Astrocyte (in vitro differentiated cells and primary cell): ENCODE measurements at places on chromosomes 3 and 15. TPM values are rescaled to one million over a fixed set of nuclear protein-coding genes. Genes with fewer than 3 reads are reported as not detected.

The GPR15 gene
- total RNA-seq: not detected in 2 replicates

The MYRIP gene
- total RNA-seq: 0.07 TPM in 1 of 2 replicates, not detected in the other

The CFAP100 gene
- total RNA-seq: not detected in 2 replicates

The SLC51B gene
- not detected in 2 replicates for total RNA-seq

The CHRNA3 gene
- not detected in 2 replicates for total RNA-seq

The IFRD2 gene
- 59.2 and 66.8 TPM in 2 replicates for total RNA-seq

The STAB1 gene
- 0.39 TPM in 1 of 2 replicates, not detected in the other for total RNA-seq

The CAPN3 gene
- 0.38 and 0.57 TPM in 2 replicates for total RNA-seq

The SLC22A13 gene
- 0.72 and 1.8 TPM in 2 replicates for total RNA-seq

The POPDC2 gene
- total RNA-seq: 1.8 and 2.1 TPM in 2 replicates

The CYP11A1 gene
- 0.43 and 0.60 TPM in 2 replicates for total RNA-seq

The RBP2 gene
- total RNA-seq: not detected in 2 replicates

The ZNF662 gene
- 0.23 and 0.53 TPM in 2 replicates for total RNA-seq

The TGM5 gene
- total RNA-seq: 0.16 TPM in 1 of 2 replicates, not detected in the other

The ATP8B4 gene
- total RNA-seq: 0.23 and 0.31 TPM in 2 replicates

The TAGLN3 gene
- 7.9 and 8.7 TPM in 2 replicates for total RNA-seq

The GNAT1 gene
- total RNA-seq: not detected in 2 replicates

The CIDEC gene
- not detected in 2 replicates for total RNA-seq

The TRPC1 gene
- 15.7 and 19.2 TPM in 2 replicates for total RNA-seq

The STRIT1 gene
- not detected in 2 replicates for total RNA-seq

The FBXO40 gene
- total RNA-seq: not detected in 2 replicates

The ALDH1A3 gene
- 0.55 and 0.95 TPM in 2 replicates for total RNA-seq

The SLC51A gene
- not detected in 2 replicates for total RNA-seq

The TUSC7 gene
- not detected in 2 replicates for total RNA-seq

The EAF2 gene
- 1.7 and 1.8 TPM in 2 replicates for total RNA-seq

The EFCC1 gene
- total RNA-seq: not detected in 2 replicates

The GOLGA8S gene
- 0.14 and 0.26 TPM in 2 replicates for total RNA-seq

The FAM174B gene
- 10.2 and 11.2 TPM in 2 replicates for total RNA-seq

The LMAN1L gene
- 0.32 TPM in 1 of 2 replicates, not detected in the other for total RNA-seq

The IQSEC1 gene
- total RNA-seq: 29.5 and 31.0 TPM in 2 replicates

The SERINC4 gene
- 0.30 TPM in 1 of 2 replicates, not detected in the other for total RNA-seq

The BAHD1 gene
- 30.4 and 32.2 TPM in 2 replicates for total RNA-seq

The CHRM5 gene
- total RNA-seq: 0.07 TPM in 1 of 2 replicates, not detected in the other

The ZMYND10 gene
- 0.39 and 0.55 TPM in 2 replicates for total RNA-seq

The UBP1 gene
- total RNA-seq: 65.5 and 79.3 TPM in 2 replicates

The SLC28A2 gene
- total RNA-seq: not detected in 2 replicates

The GREM1 gene
- 74.5 and 112 TPM in 2 replicates for total RNA-seq

The DISP2 gene
- 1.5 and 3.7 TPM in 2 replicates for total RNA-seq

The LCTL gene
- 12.8 and 13.2 TPM in 2 replicates for total RNA-seq

The CELF6 gene
- total RNA-seq: 0.41 TPM in 1 of 2 replicates, not detected in the other

The MEF2A gene
- 46.3 and 48.8 TPM in 2 replicates for total RNA-seq

The SPCS1 gene
- 110 and 119 TPM in 2 replicates for total RNA-seq

The CEMIP gene
- total RNA-seq: 3.6 and 5.5 TPM in 2 replicates

The PYDC2 gene
- not detected in 2 replicates for total RNA-seq

The ANKUB1 gene
- not detected in 2 replicates for total RNA-seq

The TMEM212 gene
- not detected in 2 replicates for total RNA-seq

The KLHL25 gene
- 4.7 and 5.6 TPM in 2 replicates for total RNA-seq

The ADGRG7 gene
- total RNA-seq: not detected in 2 replicates

The XRN1 gene
- total RNA-seq: 36.7 and 39.6 TPM in 2 replicates

The PRRT3 gene
- 2.2 and 2.4 TPM in 2 replicates for total RNA-seq

The GOLGA6L4 gene
- total RNA-seq: 3.3 and 4.6 TPM in 2 replicates

The TICRR gene
- total RNA-seq: 2.8 and 2.9 TPM in 2 replicates

The RPL4 gene
- 2,056 and 2,248 TPM in 2 replicates for total RNA-seq

The FSD2 gene
- total RNA-seq: 0.09 TPM in 1 of 2 replicates, not detected in the other

The AP3B2 gene
- 7.2 and 11.5 TPM in 2 replicates for total RNA-seq

The GOLGA6D gene
- total RNA-seq: not detected in 2 replicates

The CACNA2D3 gene
- total RNA-seq: 0.34 and 0.70 TPM in 2 replicates

The ST3GAL6 gene
- total RNA-seq: 4.4 and 4.8 TPM in 2 replicates
